ENCODE measurements at places on chromosomes 3 and 15. TPM values are rescaled to one million over a fixed set of nuclear protein-coding genes. Genes with fewer than 3 reads are reported as not detected.

DNA sequence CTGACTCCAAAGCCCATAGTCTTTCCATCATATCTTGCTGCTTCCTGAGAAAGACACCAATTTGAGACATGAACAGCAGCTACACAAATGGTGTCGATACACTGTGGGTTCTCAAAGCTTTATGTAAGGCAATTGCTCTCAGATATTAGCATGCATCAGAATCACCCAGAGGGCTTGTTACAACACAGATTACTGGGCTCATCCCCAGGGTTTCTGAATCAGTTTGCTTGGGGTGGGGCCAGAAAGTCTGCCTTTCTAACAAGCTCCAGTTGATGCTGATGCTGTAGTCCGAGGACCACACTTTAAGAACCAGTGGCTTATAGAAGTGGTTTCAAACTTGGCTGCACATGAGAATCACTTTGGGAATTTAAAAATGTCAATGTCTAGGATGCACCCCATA, 86.5 kb downstream of the SEMA6D start:
- DNase-seq = no peak

- no peak for DNase-seq
Observed at GRCh38 chr3:46496746-46497555, 825 bp upstream of the RTP3 start.

GRCh38 chr3:98022978-98023820, 11.9 kb downstream of the GABRR3 start:
- DNase-seq = peak; percentile 64

DNA sequence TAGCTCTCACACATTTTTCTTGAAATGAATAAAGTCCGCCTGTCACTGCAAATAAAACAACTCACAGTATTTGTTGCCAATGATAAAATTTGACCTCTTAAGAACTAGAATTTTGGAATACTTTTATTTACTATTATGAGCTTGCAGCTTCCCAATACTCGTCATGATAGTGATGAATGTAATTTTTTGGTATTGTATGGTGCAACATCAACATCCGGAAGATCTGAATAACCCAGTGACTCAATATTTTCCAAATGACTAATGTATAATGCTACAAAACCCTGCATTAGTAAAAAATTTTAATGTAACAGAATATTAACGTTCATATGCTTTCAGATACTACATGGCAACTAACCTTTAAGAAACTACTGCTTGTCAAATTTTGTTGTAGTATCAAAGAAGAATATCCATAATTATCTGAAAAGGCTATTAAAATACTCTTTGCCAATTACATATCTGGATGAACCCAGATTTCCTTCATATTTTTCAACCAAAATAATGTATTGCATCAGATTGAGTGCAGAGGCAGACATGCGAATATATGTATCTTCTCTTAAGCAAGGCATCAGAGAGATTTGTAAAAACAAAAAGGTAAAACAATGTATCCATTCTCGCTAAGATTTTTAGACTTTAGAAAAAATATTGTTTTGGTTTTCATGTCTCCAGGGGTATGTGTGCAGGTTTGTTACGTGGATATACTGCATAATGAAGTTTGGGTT, 95.3 kb downstream of the IGF2BP2 start:
- no peak for DNase-seq

GRCh38 chr3:141812084-141812483, 48.9 kb downstream of the GRK7 start:
- no peak for DNase-seq

- no peak for DNase-seq
Observed at GRCh38 chr3:95228416-95228815, 1165.6 kb downstream of the NSUN3 start.

DNA sequence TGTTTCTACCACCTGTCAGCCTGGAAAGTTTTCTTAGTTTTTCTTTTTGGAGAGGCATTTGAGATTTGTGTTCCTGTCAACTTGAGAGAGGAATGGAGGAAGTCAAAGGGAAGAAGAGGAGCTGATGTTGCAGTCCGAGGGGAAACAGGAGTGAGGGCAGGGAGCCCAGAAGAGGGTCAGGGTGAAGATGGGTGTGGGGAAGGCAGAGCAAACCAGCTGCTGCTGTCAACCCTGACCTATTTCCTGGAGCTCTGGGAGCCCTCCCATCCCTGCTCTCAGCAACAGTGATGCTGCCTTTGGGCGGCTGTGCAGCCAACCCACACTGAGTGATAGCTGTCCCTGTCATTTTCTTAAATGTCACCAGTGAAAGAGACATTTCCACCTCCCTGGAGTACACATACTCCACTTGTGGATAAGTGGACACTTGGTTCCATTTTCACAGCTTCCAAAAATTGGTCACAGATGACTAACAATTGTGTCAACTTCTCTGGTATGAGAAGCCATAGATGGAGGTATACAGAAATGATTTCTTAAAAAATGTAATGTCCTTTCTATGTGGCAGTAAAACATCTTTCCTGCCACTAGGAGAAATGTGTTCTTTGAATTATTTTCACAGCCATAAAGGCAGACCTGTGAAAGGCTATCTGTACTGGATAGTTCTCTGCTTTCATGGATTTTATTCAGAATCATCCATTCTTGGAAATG, 556.3 kb upstream of the TBL1XR1 start:
- DNase-seq = no peak

GRCh38 chr15:48641416-48641815, 4.1 kb downstream of the FBN1 start:
- no peak for DNase-seq

The CHAC1 gene
- total RNA-seq = 3.9 TPM

The GOLGA8O gene
- 2.4 TPM for total RNA-seq

The ECE2 gene
- not detected for total RNA-seq

The SLC9A9 gene
- total RNA-seq = 29.6 TPM
